Testis (tissue), 5 donors: ENCODE measurements at places on chromosomes 3 and 15.

- DNase-seq: no peak
Measured at GRCh38 chr3:187377842-187378241, 9.7 kb downstream of the RTP4 start.

GRCh38 chr3:105970283-105970682, 101.5 kb upstream of the CBLB start:
- no peak for DNase-seq

- no peak for DNase-seq
Measured at GRCh38 chr3:122918576-122919290, 108.8 kb downstream of the SEMA5B start.

GRCh38 chr3:189369636-189370035, 197.9 kb downstream of the TPRG1 start:
- no peak for DNase-seq

- DNase-seq: no peak
Measured at GRCh38 chr3:186165331-186165730, 56.4 kb upstream of the ETV5 start.

DNA sequence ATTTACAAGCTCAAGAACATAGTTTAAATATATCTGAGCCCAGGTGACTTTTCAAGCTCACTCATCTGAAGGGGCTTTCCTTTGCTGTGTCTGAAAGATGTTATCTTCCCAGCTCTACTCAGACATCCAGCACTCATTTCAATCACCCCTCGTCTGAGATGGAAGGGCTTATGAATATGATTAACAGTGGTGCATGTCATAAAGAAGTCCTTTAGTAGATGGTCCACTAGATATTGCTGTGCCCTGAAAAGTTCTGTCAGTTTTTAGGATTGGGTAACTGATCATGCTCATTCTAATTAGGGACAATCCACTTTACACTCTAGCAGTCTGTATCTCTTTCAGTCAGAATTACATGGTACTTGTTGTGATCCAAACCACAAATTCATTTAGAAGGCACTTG, 28.3 kb downstream of the RETNLB start:
- no peak for DNase-seq

DNA sequence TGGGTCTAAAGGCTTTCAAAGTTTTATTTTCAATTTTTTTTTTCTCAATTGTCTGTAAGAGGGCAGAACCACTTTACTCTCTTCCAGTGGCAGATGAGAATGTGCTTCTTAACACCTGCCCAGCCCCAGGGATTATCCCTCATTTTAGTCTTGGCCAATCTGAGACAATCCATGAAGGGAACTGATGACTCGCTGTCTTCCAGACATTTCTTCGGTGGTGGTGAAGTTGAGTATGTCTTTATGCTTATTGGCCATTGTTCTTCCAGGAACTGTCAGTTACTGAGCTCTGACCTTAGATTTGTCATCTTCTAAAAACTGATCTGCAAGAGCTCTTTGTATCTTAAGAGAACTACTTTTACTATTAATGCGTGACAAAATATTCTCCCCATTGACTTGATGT, 139.5 kb downstream of the TJP1 start:
- DNase-seq: no peak

GRCh38 chr15:43911235-43911781, 84.5 kb downstream of the WDR76 start:
- DNase-seq: peak; percentile 81
